B cell (primary cell): ENCODE measurements at places on chromosomes 12 and 14. TPM values are rescaled to one million over a fixed set of nuclear protein-coding genes. Genes with fewer than 3 reads are reported as not detected.
A peak's percentile ranks its signal among the peaks of the same experiment; 100 is the strongest.

GRCh38 chr12:20142316-20142715 is 226.0 kb upstream of the PDE3A start:
- DNase-seq: no peak

The SMARCD1 gene
- polyA plus RNA-seq: 67.8 and 78.0 TPM in 2 replicates

DNA sequence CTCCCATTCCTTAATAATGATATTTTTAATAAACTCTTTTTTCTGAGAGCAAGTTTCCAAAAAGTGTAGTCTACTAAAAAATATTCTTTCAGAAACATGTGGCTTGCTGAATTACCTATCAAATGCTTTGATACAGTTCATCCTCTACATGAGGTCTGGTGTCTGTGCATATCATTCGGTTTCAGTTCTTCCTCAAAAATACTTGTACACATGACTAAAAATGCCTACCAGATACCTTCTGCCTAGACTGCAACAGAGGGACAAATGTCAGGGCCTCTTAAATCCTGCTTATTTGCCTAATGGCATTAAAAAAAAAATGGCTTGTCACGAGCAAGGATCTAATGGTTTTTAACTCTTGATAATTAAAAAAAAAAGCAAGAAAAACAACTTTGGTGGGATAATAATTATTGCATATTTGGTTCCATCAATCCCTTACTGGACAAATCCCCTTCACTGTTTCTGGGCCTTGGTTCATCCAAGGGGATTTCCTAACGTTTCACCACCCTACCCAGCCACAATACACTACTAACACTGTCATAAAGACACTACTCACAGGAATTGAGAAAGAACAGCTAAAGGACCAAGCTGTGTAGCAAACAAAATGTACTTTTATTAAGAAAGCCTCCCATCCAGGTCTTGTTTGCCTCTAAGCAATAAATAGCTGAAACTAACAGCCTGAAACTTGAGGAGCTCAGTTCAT is 45.7 kb downstream of the PARP11 start:
- no peak for DNase-seq

GRCh38 chr14:44963775-44964380 is 1.9 kb downstream of the TOGARAM1 start:
- DNase-seq: peak; percentile 16

The CLEC4D gene
- not detected in 2 replicates for polyA plus RNA-seq

GRCh38 chr14:35235840-35236239 is 56.3 kb upstream of the PSMA6 start:
- no peak for DNase-seq

GRCh38 chr12:91562476-91562875 is 379.9 kb upstream of the DCN start:
- peak; percentile 45 for DNase-seq

DNA sequence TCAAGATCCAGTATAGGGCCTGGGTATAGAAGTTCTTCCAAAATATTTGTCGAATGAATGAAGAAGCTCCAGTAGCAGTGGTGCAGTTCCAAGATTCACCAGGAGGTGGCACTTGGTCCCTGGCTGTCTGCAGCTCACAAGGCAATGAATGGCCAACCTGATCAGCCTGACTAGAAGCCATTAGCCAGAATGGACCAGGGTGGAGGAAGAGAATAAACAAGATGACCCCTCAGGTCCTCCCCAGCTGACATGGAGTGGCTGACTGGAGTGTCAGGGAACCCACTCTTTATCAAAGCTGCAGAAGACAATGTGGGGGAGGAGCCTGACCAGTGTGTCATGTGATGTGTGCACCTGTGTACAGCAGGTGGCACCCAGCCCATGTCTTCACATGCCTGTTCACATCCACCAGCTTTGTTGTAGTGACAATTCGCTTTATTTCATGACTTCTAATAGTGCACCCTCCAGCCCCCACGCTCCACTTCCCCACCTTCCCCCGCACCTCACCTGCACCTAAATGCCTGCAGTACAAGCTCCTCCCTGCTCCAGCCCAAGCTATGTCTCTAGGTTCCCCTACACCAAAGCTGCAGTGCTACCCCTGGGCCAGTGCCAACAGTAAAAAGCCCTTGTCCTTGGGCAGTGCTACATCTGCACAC is 3.0 kb downstream of the LTBP2 start:
- DNase-seq: peak; percentile 90

DNA sequence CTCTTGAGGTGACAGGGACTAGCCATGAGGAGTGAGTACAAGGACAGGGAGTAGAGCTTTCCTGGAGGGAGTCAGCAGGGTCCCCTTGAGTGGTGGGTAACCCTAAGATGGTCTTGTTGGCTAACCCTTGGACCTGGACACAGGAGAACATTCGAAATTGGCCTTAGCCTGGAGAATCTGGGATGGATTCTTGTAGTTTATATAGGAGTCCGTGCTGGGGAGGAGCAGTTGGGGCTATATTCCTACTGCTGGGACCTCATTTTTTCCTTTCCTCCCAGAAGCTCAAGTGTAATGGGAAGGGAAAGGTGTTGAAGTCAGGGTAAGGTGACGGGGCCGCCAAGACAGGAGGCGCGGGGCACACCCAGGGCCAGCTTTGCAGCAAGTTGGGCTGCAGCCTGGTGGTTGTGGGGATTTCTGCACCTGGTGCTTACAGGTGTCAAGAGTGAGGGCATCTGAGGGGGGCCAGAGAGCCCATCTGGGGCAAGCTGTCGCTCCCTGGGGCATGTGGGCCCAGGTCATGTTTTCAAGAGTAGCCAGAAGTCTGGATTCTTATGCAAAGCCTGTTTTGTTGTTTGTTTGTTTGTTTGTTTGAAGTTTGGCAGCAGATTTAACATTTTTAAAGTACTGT is 5.1 kb downstream of the BCL7A start:
- peak; percentile 62 for DNase-seq

DNA sequence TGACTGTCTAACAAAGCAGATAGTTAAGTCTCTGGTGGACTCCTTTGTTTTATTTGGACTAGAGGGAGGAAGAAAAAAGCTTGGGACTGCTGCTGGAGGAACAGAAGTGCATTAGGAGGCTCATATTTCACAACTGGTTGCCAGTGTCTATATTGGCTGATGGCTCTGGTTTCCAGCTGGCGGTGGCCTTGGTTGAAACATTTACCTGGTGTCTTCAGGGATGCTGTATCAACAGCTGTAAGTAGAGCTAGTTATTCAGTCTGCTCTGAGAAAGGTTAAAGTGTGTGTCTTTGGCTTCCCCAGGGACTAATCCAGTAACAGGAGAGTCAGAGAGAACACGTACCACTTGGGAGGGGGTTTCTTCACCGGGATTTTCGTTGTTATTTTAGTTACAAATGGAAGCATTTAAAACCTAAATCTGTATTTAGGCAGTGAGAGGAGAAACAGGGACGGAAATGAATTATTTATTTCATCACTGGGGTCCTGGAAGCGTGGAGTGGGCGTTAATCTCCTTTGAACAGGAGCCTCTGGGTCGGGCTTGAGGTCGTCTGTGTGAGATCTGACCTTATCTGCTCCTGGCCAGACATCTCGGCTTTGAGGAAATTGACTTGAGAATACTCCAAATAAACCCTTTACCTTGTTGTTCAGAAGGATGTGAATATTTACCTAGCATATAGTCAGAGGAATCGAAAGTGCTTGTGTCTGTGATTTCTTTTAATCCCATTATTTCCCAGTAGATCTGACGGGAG is 149.9 kb downstream of the NRXN3 start:
- DNase-seq: no peak

GRCh38 chr14:103533137-103533998 is 4.4 kb downstream of the TRMT61A start:
- DNase-seq: no peak

The TNS2 gene
- 0.32 and 0.60 TPM in 2 replicates for polyA plus RNA-seq

DNA sequence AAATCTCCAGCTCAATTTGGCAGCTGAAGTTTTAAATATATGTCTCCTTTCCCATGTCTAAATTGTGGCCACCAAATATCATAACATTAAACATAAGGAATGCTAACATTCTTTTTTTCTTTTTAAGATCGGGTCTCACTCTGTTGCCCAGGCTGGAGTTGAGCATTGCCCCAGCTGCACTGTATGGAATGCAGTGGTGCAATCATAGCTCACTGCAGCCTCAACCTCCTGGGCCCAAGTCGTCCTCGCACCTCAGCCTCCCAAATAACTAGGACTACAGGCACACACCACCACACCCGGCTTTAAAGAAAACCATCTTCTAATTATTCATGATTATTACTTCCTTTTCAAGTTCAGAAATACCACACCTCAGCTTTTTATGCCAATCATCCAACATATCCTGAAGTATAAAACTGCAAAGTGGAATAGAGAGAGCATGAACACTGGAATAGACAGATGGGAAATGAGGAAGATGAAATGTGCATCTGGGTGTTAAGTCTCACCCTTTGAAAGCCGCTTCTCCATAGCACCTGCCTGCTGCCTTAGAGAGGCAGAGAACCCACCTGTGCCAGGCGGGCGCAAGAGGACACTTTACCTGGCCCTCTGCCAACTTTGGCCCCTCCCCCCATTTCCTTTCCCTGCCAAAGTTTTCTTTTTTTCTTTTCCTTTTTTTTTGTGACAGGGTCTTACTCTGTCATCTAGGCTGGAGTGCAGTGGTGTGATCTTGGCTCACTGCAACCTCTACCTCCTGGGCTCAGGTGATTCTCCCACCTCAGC is 2.8 kb upstream of the EML1 start:
- DNase-seq: no peak

DNA sequence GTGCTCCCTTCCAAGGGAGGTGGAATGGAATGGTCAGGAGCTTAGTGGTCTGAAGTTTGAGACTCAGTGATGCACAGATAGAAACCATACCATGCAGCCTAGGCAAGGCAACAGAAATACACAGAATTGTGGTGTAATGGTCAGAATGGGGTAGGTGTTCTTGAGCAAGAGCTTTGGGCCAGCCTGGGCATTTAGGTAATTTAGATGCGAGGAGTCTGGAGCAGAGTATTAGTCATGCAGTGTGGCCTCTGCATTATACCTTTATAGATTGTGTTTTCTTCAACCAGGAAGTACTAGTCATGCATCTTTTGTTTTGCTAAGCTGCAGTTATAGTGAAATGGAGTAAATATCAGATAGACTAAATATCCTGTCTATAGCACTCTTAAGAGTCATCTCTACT is 118.3 kb downstream of the DAAM1 start:
- DNase-seq: no peak

The L3HYPDH gene
- polyA plus RNA-seq: 99.2 and 126 TPM in 2 replicates

The CMTM5 gene
- 0.18 and 1.0 TPM in 2 replicates for polyA plus RNA-seq

The SLC25A21 gene
- polyA plus RNA-seq: not detected in 2 replicates

DNA sequence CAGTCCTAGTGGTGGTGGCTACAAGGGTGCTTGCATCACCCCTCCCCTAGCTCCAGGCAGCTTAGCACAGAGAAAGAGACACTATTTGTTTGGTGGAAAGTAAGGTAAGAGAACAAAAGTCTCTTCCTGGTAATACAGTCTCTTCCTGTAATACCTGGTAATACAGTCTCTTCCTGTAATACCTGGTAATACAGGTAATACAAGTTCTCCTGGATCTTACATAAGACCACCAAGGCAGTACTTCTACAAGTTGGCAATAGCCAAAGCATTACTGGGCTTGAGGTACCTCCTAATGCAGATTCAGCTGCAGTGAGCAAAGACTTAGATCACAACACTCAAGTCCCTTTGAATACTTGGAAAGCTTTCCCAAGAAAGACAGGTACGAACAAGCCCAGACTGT is 77.0 kb downstream of the CATSPERB start:
- DNase-seq: no peak

The NPAS3 gene
- polyA plus RNA-seq: not detected in 2 replicates

GRCh38 chr12:112167031-112167461 is 41.7 kb downstream of the TRAFD1 start:
- no peak for DNase-seq

DNA sequence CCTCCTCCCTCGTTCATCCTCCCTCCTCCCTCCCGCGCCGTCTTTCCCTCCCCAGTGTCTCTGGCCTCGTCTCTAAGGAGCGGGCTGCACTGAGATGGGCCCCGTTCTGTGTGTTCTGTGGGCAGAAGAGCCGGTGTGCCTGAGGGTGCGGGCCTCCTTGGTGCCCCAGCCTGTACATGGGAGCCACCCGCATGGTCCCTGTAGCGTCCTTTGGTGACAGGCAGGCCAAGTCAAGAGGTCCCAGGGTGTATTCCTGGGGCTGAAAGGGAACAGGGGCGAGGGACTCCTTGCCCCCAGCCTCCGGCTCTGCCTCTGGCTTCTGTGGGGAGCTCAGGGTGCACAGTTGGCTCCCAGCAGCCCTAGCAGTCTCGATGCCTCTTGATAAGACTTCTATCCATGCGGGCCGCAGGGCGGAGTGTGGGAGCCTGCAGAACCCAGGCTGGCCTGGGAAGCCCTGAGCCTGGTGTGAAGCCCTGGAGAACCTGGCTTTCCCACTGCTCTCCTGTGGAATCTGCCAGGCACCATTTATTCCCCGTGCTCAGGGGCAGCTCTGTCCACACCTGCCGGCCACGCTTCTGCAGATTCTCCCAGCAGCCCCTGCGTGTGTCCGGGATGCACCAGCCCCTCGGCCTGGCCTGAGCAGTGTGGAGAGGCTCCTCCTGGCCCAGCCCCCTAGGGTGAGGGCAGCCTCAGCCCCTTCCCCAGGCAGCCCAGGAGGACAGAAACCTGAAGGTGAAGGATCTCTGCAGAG is 181.3 kb downstream of the KIF26A start:
- DNase-seq: no peak

DNA sequence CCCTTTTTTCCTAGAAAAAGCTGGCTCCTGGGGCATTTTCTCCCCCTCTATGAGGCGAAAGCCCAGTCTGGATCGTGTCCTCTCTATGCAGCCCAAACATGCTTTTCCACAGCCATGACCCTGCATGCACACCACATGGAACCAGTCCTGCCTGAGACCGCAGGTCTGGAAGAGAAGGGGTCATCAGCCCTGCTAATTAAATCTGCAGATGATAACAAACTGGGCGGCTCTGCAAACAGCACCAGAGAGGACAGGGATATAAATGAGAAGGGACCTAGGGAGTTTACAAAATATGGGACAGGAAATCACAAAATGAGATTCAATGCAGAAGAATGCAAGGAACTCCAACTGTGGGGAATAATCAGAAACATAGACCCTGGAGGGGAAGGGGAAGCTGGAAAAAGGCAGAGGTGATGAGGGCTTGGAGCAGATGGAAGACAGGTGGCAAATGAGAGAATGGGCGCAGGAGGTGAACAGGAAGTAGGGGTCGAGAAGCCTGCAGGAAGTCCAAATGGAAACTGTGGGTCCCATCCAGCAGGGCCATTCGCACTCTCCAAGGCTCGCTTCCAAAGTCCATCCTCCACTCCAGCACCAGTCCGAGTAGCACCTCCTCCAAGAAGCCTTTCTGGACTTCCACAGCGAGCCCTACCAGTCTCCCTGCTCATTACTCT is 76.3 kb downstream of the ANO2 start:
- no peak for DNase-seq
